ENCODE measurements at places on chromosomes 2 and 18.

DNA sequence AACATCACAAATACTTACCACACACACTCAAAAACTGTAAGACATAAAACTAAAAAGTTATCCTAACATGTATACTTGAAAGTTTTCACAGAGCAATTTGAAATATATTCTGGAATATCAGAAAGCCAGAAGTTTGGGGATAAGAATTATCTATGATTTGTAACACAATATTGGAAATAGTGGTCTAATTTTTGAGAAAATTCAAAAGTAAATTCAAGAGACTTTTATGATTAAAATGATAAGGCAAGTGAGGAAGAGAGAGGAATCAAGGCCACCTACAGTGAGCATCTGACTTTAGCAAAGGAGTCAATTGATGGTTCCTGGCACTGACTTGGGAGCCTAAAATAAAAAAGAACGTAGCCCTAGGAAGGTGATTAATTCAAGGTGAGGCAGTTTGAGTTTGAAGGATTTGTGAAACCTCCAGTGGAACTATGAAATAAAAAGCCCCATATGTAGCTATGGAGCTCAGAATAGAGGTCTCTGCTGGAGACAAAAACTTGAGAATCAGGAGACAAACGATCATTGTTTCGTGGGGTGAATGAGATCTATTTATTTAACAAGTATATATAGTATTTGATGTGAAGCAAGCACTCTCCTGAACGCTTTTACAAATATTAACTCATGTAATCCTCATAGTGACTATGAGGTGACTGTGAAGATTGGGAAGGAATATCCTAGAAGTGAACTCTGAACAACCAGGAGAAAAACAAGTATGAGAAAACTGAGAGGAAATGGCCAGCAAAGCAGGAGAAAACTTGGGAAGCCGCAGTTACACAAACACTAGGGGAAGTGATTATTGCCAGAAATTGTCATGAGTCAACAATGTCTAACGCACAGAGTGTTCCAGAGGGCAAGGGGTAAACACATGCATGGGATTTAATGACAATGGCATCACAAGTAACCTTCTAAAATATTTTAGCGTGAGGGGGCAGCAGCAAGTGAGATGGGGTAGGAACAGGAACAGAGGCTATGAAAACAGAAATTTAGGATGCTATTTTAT, 12.8 kb downstream of the TFPI start:
- DNase-seq = no peak

- no peak for DNase-seq
Measured at GRCh38 chr2:240792629-240793312, 27.2 kb downstream of the KIF1A start.

DNA sequence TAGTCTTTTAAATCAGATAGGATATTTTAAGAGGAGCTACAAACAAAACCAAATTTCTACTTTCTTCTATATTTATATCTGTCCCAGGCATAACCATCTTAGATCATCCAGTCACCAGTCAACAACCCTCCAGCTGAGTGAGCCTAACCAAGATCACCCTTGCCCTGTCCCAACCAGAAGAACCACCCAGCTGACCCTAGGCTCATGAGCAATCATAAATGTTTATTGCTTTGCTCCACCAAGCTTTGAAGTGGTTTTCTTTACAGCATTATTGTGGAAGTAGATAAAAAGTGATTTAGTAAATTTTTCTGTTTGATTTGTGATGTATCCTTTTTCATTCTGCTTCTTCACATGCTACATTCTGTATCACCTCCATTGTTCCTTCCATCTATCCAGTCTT, 167.2 kb upstream of the PIEZO2 start:
- DNase-seq = no peak

- no peak for DNase-seq
Measured at GRCh38 chr2:105753380-105753779, 8.7 kb downstream of the NCK2 start.
